ENCODE measurements at places on chromosomes 7 and 10.

GRCh38 chr7:137597856-137598255 lies 248.9 kb downstream of the DGKI start:
- no peak for DNase-seq

- DNase-seq: no peak
Observed at GRCh38 chr10:46091828-46092523, 45.9 kb upstream of the MSMB start.

DNA sequence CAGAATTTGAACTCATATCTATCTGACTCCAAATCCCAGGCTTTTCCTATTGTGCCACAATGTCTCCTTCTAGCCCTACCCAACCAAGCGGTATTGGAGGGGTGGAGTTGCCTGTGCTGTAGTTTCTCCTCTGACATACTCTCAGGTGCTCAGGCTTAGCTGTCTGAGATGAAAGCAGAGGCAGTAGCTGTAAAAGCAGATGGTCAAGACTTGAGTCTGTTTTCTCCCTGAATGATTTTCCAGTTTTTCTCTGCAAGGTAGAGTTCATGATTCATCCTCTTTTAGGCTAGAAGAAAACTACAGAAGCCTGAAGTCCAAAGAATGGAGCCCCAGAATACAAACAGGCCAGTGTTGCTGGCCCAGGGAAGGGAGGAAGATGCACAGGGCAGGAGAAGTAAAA lies 130.0 kb downstream of the PDE1C start:
- DNase-seq: no peak

DNA sequence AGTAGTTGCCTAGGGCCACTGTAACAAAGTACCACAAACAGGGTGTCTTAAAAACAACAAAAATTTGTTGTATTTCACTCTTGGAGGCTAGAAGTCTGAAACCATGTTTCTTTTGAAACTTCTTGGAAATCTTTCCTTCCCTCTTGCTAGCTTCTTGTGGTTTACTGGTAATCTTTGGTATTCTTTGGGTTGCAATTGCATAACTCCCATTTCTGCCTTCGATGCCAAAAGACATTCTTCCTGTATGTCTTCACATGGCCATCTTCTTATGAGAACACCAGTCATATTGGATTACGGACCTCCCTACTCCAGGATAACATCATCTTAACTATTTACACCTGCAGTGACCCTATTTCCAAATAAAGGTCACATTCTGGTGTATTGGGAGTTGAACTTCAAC lies 357.4 kb downstream of the PPP1R3A start:
- DNase-seq: no peak

- no peak for DNase-seq
Observed at GRCh38 chr10:60236869-60237524, 152.7 kb downstream of the ANK3 start.

DNA sequence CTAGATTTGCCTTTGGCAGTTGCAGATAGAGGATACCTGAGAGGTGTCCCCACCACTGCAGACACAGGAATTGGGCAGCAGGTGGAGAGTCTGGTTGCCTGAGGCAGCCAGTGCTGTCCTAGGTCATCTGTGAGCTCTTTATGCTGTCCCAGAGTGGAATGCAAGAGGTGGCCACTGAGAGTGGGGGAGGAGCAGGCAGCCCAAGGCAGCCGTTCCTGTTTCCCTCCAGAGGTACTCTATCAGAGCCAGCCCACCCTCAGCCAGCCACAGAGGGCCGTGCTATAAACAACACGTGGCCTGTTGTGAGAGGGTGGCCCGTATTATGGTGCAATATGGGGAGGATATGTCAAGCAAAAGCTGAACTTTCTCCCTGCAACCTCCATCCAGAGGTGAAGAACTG lies 8.5 kb downstream of the LRRC18 start:
- no peak for DNase-seq

- no peak for DNase-seq
Observed at GRCh38 chr7:106279425-106280197, 5.2 kb downstream of the NAMPT start.

DNA sequence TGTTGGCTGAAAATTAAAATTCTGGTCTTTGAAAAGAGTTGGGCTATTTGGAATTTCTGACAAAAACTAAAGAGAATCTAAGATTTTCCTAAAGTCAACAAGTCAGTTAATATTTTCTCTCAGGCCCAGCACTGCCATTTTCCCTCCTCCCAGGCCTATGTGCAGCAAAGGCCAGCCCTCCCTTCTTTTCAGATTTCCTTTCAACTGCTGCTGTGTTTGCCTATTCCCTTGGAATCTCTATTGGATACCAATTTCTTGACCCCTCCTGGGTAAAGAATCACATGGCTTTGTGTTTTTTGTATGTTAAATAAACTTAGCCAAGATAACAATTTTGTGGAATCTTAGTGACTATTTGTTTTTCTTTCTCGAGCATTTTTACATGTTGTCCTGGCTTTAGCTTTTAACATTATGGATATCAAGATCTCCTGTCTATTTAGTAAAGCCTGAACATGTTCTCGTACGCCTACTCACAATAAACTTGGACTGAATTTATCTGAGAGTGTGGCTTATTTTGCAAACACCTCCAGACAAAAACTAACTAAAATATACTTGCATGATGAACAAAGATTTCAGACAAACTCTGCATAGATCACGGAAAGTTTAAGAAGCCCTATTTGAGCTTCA lies 19.9 kb downstream of the MACC1 start:
- DNase-seq: no peak

GRCh38 chr10:126476246-126476645 lies 88.0 kb upstream of the ADAM12 start:
- DNase-seq: no peak

DNA sequence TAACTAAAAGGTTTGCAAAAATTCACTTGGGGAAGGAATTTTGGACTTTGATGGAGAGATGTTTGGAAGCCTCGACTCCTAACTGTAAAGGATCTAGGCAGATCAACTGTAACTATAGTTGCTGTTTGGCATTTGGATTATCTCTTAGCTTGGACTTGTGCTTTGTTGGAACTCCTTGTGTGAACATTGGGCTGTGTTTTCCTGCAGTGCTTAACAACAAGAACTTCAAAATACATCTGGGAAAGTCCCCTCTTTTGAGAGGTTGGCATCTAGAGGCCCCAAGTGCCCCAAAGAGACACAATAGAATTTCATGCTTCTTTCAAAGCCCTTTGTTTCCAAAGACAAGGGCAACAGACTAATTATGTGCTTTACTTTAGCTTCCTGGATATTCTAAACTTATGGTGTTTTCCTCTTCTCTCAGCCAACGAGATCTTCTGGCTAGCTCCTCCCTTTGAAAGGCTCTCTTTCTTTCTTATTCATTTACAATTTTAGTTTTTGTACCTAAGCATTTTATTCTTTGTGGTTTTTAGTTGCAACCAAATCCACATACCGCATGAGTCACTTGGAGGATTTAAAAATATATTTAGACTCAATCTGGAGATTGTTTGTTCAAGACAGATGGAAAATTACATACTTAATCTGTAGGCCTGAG lies 11.6 kb downstream of the ABCA13 start:
- no peak for DNase-seq

DNA sequence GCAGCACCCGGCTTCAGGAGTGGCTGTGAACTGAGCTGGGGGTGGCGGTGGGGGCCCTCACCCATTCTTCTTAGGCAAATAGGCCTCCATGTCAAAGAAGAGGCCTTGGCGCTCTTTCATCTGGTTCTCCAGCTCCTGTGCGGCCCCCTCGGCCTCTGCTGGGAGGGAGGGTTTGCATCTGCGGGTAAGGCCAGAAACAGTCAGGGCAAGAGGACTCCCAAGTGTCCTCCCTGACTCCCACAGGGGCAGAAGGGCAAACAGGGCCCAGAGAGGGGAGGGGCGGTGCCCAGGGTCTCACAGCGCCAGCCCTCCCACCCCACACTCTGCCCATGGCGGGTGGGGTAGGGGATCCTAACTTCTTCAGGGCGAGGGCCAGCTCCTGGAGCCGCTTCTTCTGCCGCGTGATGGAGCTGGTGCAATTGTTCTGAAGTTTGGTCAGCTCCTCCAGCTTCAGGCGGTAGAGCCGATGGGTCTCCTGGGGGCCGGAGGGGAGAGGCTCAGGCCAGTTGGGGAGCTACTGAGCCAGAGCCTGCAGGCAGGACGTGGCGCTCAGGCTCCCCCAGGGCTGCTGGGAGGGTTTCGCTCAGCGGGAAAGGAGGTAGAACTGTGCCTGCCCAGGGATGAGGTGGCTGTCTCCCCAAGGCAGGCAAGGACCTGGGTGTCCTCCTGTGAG lies 2.2 kb downstream of the TMEM120A start:
- no peak for DNase-seq

- no peak for DNase-seq
Observed at GRCh38 chr10:76411729-76412435, 980.5 kb downstream of the LRMDA start.

DNA sequence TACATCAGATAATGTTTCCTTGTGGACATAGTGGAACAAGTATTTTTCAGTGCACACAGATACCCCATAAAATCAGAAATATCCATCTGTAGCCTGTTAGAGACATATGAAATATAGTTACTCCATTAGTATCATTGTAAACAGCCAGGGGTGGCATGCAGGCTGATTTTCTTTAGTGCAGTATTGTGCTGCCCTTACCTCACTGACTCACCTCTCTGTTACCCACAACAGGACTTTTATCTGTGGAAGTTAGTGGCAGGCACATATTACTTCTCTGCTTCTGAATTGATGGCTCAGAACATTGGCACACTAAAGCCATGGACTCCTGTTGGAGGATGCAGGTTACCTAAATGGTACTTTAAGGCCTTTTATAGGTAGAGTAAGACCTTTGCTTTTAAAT lies 70.0 kb downstream of the SLC25A40 start:
- no peak for DNase-seq

DNA sequence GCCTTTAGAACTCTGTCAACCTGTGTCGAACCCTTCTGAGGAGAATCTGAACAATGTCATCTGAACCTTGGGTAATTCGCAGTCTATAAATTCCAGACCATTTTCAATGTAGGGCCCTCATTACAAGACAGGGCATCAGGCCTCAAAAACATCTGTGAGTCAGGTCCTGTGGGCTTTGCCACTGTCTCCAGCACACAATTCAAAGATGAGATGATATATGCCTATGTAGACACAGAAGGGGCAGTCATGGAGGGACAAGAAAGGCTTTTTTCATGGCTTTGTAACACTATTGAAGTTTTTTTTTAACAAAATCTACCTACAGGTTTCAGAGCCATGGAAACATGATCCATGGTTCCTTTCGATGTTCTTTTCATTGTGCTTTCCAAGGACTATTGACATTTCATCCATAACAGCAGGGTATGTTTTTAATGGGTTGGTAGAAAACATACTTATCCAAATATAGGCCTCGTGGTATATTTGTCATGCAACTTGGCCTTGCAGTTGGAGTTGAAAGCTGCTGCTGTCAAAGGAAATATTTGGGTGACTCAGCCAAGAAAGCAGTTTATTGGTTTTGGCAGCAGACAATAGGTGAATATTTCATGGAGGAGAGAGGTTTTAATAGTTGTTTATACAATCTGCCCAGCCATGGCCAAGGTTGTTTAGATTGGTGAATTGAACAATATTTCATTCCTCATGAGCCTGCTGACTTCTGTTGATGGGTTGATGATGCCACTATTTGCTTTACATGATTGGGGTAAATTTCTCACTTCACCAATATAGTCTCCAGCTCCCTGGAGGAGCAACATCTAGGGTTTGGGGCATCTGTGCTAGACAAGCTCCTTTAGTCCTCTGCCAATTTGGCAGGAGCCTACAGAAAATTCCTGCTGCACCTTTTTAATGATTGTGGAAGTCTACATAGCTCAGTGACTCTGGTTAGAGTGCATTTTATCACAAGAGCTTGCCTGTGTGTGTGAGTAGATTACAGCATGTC lies 158.4 kb upstream of the TMEM72 start:
- DNase-seq: no peak

- DNase-seq: peak; percentile 31
Observed at GRCh38 chr10:50224330-50224952, 26.9 kb downstream of the ASAH2 start.

DNA sequence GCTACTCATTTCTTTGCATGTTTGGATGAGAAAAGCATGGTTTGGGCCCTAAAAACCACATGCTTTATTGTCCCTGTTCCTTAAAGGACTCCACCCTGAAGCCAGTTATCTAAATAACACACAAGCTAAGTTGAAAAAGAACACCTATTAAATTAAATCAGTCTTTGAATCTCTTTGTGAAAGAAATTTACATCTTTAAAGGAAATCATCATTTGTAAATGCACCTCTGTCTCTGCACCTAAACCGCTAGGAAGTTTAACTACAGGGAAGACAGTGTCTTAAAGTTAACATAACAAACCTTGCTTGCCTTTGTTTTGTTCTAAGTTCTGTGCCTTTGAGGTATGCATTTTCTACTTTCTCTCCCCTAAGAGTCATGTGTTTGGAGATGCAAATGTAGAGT lies 52.6 kb downstream of the HTR7 start:
- no peak for DNase-seq

DNA sequence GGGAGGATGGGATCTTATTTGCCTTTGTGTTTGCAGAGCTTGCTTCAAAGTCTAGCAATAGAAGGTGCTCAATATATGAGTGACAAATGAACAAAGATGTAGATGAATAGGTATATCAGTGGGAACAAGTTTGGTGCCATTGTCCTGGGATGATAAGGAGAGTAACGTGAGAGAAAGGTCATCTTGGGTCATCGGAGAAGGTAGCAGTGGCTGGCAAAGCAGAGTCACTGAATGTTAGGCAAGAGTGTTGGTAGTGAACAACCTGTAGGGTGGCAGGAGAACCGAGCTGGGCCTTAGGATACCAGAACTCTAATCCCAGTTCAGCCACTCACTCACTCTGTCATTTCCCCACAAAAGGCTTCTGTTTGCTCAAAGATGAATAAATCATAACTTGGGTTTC lies 87.2 kb downstream of the CCDC71L start:
- DNase-seq: no peak

- DNase-seq: no peak
Observed at GRCh38 chr10:27611236-27611635, 107.1 kb downstream of the RAB18 start.
